GM12892 (cell line): ENCODE measurements at places on chromosomes 6 and 20.

- DNase-seq = peak; percentile 69
Measured at GRCh38 chr6:36623547-36624459, 29.6 kb downstream of the SRSF3 start.

DNA sequence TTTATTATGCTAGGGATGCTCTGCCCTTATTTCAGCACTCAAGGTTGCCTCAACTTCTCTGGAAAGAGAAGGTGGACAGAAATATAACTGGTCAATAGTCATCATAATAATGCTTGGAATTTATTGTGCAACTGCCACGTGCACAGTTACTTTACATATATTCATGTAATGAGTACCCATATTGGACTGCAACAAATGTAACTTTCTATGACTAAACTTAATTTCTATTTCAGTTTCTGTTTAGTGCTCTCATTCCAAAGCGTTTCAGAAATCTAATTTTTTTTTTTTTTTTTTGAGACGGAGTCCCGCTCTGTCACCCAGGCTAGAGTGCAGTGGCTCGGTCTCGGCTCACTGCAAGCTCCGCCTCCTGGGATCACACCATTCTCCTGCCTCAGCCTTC is 28.3 kb upstream of the CD83 start:
- DNase-seq = peak; percentile 27

DNA sequence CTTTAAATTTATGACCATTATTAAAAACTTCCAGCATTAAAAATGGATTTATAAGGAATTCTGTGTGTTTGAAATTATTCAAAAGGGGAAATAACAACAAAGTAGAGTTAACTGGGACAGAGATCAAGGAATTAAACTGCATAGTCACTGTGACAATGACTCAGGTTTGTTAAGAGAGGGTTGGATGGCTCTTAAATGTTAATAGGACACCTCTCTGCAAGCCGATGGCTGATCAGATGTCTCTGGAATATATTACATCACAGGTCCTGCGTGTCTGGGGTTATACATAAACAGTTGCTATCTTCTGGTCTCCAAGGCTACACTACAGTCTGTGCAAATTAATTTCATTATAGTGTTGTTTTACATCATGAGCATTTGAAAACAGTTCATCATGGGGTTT is 574.3 kb downstream of the COL12A1 start:
- DNase-seq = no peak

GRCh38 chr20:51562332-51563173 is 20.0 kb upstream of the NFATC2 start:
- peak; percentile 34 for DNase-seq

DNA sequence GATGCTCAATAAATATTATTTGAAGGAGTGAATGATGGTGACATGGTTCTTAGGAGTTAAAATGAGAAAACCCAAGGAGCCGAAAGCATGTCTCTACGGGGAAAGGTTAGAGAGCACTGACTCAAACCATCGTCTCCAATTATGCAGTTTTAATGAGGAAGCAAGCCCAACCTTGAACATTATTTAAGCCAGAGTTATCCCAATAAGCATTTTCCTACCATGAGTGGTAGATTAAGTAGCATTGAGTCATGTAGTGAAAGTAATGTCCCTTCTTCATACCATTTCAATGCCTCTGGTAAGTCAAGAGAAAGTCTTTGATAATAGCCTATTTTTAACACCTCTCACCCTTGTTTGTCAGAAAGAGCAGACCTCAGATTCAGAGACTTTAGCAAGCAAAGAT is 13.5 kb downstream of the TSHZ2 start:
- DNase-seq = no peak

- no peak for DNase-seq
Measured at GRCh38 chr6:81998432-81998831, 246.0 kb upstream of the TENT5A start.

DNA sequence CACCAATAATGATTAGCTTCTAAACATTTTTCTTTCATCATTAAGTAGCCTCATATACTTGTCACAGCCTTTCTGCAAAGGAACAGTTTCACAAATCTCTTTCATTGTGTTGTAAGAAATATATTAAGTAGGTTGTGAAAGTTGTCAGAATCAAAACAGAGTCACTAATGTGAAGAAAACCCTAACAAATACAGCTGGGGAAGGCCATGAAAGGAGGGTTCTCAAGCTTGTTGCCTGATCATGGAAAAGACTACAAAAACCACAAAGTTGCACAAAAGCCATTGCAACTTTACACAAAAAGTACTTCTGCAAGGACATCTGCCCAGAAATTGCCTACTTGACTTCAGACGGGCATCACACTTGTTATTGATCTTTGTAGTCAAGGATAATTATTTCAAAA is 216.1 kb downstream of the ALDH8A1 start:
- DNase-seq = no peak

GRCh38 chr6:76776876-76777275 is 686.4 kb downstream of the HTR1B start:
- no peak for DNase-seq

- no peak for DNase-seq
Measured at GRCh38 chr6:44262467-44263353, 2.6 kb downstream of the NFKBIE start.

- DNase-seq = no peak
Measured at GRCh38 chr6:73085443-73085871, 139.8 kb downstream of the KHDC1L start.

DNA sequence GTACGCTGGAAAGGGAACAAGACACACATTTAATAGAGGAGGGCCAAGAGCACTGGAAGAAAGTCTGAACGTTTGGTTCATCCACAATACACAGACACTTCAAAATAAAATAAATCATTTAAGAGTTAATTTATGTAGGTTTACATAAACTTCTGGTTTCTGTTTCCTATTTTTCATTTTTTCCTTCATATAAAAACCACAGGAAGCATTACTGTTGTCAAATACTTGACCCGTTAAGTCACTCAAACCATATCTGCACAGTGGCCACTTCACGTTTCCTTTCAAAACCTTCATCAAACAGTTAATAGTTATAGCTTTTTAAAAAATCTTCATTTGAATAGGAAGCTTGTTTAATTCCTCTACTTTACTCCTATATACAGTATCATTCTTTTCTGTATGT is 257.6 kb upstream of the THEMIS start:
- no peak for DNase-seq

DNA sequence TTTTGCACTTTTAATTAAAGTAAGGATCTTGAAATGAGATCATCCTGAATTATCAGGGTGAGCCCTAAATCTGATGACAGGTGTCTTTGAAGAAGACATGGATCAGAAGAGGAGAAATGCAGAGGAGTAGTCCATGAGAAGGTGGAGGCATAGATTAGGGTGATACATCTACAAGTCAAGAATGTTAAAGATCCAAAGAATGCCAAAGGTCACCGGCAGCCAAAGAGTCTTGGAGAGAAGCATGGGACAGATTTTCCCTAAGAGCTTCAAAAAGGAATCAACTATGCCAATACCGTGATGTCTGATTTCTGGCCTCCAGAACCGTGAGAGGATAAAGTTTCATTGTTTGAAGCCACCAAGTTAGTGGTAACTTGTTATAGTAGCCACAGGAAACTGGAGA is 59.0 kb upstream of the THEMIS start:
- DNase-seq = no peak

- DNase-seq = no peak
Measured at GRCh38 chr20:53844259-53844658, 226.1 kb downstream of the BCAS1 start.

- DNase-seq = no peak
Measured at GRCh38 chr6:7691675-7692452, 34.0 kb upstream of the BMP6 start.

- DNase-seq = no peak
Measured at GRCh38 chr6:46888031-46888430, 33.7 kb downstream of the ADGRF5 start.

DNA sequence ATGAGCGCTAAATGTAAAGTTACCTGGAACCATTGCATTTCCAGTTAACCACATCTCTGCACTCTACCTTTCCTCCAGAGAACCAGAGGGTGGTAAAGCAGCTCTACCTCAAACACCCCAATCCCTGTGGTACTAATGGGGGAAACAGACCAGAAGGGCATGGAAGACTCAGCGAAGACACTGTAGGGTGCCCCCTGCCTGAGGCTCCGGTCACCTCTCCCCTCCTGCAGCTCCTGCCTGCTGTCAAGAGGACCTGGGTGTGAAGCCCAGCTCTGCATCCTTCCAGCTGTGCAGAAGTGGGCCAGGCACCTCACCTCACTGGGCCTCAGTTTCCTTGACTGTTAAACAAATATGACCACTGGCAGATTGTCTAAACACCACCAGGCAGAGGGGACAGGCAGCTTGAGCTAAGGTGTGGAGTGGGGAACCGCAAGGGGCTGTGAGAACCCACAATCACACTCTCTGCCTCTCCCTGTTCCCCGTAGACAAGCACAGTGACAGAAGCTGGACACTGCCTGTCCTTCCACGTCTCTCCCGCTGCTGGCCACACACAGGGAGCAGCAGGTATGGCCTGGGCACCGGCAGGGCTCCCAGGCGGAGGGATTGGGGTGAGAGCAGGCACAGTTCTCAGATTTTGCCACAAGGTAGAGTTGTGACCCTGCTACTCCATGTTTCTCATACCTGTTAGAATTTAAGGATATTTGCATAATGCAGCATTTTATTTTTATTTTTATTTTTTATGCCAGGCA is 9.1 kb upstream of the BPIFA2 start:
- no peak for DNase-seq

DNA sequence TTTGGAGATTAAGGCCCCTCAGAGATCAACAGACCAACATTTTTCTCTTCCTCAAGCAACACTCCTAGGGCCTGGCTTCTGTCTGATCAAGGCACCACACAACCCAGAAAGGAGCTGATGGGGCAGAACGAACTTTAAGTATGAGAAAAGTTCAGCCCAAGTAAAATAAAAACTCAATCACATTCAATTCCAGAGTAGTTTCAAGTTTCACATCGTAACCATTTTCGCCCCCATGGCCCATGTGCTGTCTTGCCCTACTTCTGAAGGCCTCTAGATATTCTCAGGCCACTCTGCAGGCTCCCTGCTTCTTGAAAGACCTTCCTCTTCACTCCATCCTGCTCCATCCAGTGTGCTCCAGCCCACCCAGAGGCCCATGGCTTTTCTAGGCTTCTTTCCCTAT is 4.2 kb downstream of the IL17A start:
- no peak for DNase-seq

DNA sequence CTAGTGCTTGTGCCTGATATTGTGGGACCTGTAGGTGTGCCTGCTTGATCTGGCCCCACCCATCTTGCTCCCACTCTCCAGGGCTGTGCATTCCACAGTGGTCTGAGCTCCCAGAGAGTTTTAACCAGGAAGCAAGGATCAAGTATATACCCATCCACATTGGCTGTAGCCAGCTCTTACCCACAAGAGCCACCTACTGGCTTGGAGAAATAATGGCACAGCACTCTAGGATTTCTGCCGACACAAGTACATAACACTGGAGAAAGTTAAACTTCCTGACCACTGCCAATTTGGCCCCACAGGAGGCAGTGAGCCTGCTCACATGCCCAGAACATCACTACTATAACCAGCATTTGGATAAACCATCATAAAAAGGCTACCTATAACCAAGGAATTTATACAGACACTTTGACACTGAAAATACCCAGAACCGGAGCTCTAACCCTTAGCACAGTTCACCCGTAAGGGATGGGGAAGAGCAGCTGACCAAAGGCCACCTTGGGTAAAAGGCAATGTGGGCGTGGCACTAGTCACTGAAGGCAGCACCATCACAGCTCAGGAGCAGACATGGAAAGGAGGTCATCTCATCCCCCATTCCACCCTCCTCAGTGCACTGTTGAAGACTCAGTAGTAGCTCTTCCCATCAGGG is 440.4 kb downstream of the BTBD3 start:
- DNase-seq = no peak

DNA sequence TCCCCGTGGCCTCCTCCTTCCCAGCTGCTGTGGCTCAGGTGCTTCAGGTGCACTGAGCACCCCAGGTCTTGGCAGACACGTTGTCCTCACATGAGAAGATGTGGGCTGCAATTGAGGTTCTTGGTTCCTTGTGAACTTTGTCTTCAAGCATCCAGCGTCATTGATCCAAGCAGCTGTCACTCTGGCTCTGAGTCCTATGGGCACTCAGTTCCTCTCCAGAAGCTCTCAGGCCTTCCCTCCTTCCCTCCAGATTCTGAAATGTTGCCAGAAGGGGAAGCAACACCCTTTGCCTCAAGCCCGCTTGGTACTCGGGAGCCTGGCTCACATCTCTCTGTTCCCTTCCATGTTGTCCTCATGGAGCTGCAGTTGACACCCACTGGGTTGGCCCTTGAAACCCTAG is 8.4 kb upstream of the MRGBP start:
- DNase-seq = no peak

- DNase-seq = no peak
Measured at GRCh38 chr6:146357578-146358430, 185.8 kb upstream of the RAB32 start.

GRCh38 chr20:10573273-10573950 is 100.4 kb downstream of the JAG1 start:
- no peak for DNase-seq
